ENCODE measurements at places on chromosomes 12 and 14.
A peak's percentile ranks its signal among the peaks of the same experiment; 100 is the strongest.

- DNase-seq, result no peak
Observed at GRCh38 chr12:131445184-131445774, 265.6 kb upstream of the SFSWAP start.

DNA sequence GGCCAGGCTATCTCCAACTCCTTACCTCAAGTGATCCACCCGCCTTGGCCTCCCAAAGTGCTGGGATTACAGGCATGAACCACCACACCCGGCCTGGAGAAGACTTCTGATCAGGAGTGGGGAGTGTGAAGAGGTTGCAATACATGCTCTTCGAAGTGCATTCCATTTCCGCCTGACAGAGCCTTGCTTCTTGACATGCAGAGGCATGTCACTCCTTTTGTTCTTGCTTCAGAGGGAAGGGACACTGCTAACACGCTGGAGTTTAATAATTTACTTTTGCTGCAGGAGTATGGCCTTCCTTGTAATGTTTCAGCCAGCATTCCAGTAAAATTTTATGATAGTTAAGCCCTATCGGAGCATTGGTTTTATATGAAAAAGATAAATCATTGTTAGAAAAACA, 74.9 kb downstream of the SLC25A47 start:
- DNase-seq, result no peak

- no peak for DNase-seq
Observed at GRCh38 chr14:95025218-95025617, 132.1 kb downstream of the DICER1 start.

DNA sequence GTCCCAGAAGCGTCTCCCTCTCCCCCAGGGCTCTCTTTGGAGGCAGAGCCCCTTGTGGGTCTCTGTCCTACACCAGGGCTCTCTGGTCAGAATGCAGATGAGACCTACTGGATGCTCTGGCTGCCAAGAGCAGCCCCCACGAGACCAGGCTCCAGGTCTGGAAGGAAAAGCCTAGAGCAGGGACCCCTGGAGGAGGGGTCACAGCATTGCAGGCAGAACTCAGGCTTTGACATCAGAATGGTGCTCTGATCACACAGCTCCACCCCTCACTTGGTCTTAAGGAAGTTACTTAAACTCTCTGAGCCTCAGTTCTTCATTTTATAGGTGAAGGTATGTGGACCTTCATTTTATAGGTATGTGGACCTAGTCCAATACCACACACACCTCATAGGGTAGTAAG, 83.1 kb downstream of the ARL6IP4 start:
- no peak for DNase-seq

DNA sequence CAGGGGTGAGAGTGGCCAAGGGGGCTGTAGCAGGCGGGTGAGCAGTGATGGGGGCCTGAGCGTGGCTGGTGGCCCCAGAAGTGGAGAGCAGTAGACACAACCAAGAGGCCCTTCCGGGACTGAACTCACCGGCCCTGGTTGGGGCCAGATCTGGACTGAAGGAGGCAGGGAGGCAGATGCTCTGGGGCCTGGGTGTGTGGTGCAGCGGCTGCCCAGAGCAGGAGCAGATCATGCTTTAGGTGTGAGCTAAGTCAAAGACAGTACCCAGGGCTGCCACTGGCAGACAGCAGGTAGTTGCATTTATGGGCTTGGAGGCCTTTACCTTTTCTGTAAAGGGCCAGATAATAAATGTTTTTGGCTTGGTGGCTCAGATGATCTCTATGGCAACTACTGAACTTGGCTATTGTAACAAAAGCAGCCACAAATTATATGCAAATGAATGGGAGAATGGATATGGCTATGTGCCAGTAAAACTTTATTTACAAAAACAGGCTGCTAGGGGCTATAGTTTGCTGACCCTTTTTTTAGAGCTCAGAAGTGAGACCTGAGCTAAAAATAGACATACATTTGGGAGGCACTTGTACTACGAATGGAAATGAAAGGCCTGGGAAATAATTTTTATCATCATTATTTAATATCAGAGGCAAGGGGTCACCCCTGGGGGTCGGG, 25.6 kb downstream of the SETD1B start:
- DNase-seq, result no peak

GRCh38 chr14:93239869-93240677, 33.0 kb downstream of the UBR7 start:
- peak; percentile 7 for DNase-seq

- no peak for DNase-seq
Observed at GRCh38 chr12:2624543-2625288, 170.1 kb upstream of the FKBP4 start.

GRCh38 chr12:59736359-59736758, 140.5 kb downstream of the SLC16A7 start:
- no peak for DNase-seq

DNA sequence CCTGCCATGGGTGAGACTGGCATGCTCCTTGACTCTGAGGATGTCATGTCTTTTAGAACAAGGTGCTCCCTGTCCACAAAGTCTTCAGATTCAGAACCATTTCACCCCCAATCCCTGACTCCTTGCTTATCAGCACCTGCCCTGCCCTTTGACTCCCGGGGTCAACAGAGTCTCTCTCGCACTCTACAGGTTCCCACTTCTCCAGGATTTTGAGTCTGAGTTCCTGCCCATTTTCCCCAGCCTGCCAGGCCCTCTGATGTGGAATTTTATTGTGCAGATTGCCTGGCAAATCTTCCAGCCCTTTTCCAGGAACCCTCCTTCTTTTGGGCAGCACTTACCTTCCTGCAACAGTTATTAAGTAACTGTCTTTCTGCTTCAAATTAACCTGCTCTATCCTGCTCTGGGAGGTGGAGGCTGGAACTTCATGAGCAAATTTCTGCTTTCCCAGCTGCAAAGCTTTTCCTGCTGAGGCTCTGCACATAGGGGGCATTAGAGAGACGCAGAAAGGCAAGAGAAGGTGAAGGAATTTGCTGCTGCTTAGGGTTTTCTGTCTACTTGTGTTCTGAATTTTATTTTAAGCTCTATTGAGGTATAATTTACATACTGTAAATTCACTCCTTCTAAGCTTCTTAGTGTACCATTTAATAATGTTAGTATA, 259.1 kb downstream of the PCNX1 start:
- DNase-seq, result peak; percentile 67

GRCh38 chr12:124679533-124680371, 112.3 kb upstream of the NCOR2 start:
- DNase-seq, result no peak

DNA sequence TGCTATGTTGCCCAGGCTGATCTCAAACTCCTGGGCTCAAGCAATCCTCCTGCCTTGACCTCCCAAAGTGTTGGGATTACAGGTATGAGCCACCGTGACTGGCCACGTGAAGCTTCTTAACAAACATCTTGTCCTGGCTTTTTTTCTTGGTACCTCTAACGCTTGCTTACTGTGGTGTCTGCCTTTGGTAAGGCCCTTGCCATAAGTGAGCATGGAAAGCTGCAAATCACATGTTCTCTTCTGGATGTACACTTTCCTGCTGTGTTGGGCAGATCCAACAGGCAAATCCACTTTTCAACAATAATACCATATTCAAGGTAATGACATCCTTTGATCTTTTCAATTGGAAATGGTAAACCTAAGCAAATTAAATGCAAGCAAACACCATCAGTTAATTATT, 54.6 kb downstream of the ARF6 start:
- DNase-seq, result no peak

DNA sequence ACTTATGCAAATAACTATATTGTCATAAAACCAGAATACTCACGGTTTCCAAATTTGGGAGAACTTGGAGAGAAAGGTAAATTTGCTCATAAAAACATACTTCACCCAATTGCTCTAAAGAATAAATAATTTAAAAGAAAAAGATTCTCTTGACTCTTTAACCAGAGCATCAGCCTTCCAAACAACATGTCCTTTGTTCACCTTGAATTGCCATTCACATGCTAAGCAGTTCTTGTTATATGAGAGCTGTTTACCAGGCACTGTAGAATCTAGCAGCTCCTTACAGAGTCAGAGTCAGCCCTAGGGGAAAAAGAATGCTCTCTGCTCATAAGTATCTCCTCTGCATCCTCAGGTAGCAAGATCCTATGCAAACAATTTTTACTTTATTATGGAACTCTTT, 10.2 kb downstream of the SLCO1A2 start:
- DNase-seq, result no peak

- DNase-seq, result no peak
Observed at GRCh38 chr12:62643486-62643885, 176.9 kb downstream of the MON2 start.

All from AG09309 (cell line).